Epithelial cell of prostate (primary cell): ENCODE measurements at places on chromosomes 16 and 17.

GRCh38 chr17:75130632-75131277 lies 787 bp downstream of the NT5C start:
- no peak for DNase-seq

DNA sequence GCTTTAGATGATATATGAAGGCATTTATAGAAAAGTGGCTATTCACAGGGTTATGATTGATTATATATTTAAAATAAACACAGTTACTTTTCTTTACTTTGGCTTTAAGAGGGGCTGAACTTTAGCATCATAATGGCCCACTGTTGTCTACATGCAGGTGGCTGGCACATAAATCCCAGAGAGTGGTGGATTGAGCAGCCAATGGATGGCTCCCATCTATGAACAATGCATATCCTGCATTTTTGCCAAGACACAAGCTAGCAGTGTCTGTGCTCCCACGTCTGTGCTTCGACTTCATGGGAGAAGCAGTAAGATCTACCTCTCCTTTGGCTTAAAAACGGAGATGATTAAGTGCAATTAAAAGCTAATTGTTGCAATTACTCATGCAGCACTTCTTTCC lies 373.2 kb upstream of the CDH11 start:
- no peak for DNase-seq

DNA sequence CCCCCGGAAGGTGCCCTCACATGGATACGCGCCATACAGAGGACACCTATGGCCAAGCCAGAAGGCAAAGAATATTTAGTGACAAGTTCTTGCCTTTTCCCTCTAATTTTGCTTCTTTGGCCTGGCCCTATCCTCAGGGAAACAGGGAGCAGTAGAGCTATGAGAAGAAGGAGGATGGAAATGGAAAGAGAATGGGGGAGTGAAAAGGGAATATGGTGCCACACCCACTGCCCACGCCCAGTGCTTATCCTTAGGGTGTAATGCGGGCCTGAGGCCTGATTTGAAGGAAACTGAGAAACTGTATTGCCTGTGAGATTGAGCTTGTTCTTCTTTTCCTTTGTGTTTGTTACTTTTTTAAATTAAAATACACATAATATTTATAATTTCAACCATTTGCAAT lies 255.1 kb downstream of the HS3ST3A1 start:
- no peak for DNase-seq

DNA sequence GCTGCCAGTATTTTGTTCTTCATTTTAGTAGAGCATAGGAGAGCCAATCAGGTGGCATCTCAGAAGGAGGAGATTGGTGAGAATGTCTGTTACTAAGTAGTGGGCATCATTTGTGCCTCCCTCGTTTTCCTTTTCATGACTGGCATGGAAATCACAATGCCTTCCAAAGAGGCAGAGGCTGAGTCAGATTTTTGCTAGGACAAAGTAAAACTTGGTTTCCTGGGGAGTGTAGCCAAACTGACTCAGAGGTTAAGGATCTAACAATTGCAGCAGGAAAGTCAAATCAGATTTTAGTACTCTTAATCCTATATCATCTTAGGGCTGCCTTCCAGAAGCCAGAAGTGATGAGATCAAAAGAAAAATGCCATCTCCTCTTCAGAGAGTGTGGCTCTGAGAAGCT lies 138.7 kb downstream of the ANKFN1 start:
- DNase-seq = peak; percentile 33

DNA sequence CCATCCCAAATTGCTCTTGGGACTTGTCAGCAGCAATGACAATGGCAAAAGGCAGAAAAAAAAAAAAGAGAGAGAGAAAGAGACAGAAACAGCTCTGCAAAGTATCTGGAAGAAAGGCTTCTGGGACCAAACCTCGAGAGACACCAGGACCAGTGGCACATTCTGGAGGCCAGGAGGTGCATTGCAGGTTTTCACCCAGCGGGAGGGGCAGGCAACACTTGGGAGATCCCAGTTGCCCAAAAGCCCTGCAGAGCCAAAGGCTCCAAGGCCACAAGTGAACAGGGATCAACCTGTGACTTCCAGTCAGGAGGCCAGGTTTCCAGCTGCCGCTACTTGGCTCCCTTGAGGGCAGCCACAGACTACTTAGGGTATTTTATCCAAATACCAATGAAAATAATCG lies 110.8 kb upstream of the CDH5 start:
- DNase-seq = no peak

DNA sequence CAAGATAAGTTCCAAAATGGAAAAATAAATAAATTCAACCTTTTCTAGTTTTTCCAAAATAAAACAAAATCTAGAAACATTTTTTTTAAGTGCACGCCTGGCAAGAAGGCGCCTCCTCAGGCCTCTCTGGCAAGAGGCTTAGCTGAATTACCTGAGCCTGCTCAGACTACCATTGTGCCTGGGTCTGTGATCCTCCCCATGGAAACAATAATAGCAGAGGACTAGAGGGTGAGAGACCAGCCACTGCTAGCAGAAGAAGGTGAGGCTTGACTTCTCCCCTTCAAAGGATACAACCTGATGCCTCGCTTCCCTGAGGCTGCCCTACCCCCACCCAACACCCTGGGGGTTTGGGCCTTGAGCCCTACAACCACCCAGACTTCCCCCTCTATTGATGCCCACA lies 14.8 kb downstream of the TERB1 start:
- no peak for DNase-seq

DNA sequence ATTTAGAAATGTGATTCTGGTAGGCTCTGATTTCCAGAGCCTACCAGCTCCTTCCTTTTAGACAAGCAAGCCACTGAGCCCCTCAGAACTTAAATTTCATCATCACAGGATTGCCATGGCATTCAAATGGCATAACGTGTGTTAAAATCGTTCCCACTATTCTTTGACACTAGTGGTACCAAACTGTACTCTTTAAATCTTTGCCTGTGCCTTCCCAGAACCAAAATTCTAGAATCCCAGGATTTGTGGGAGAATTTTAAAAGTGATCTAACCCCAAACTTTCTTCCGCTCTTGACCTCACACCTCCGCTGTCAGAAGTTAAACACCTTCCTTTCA lies 287 bp upstream of the INTS2 start:
- no peak for DNase-seq

GRCh38 chr16:11390573-11391495 lies 45.6 kb downstream of the RMI2 start:
- no peak for DNase-seq

DNA sequence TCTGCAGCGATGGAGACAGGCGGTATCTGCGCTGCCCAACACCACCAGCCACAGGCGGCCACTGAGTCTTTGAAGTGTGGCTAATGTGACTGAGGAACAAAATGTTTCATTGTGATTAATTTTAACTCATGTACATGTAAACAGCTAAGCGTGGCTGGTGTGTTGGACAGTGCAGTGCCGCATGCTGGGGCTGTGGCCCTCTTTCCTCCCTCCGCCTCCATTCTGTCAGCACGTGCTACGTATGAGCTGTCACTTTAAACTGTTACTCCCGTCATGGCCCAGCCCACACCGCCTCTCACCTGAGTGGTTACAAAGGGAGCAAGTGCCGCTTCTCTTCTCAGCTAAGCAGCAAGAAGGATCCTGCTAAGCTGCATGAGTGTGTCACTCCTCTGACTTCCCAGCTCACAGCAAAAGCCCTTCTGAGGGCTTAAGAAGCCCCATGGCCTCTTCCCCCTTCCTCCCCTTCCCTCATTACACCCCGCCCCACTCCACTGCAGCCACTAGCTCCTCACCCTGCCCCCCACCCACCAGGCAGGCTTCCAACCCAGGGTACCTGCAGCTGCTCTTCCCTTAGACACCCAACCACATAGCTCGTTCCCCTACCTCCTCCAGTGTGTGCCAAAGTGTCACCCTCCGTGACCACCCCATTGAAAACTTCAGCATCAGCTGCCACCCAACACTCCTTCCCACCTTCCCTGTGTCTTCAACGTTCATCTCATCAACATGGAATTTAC lies 15.0 kb downstream of the HASPIN start:
- no peak for DNase-seq

GRCh38 chr17:57721967-57722703 lies 23.0 kb downstream of the CCDC182 start:
- no peak for DNase-seq

- DNase-seq = no peak
Measured at GRCh38 chr16:10658943-10659342, 35.8 kb downstream of the TEKT5 start.

- no peak for DNase-seq
Measured at GRCh38 chr16:13634959-13635358, 285.0 kb upstream of the ERCC4 start.

DNA sequence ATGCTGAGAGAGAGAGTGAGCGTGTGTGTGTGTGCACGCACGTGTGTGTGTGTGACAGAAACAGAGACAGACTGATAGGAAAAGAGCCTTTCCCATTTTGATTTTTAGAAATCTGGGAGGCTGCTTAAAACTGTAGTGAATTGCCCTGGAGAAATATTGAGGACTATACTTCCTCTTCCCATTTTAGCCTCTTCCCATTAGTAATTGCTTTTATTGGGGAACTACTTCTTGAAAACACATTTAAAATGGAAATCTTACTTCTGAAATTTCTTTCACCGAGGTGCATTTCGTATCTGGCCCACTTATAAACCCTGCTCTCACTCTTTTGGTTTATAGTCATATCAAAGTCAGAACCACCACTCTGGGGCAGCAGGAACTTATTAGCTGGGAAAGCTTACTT lies 47.1 kb downstream of the NUP93 start:
- no peak for DNase-seq

- DNase-seq = no peak
Measured at GRCh38 chr16:10728003-10728887, 15.4 kb upstream of the NUBP1 start.

DNA sequence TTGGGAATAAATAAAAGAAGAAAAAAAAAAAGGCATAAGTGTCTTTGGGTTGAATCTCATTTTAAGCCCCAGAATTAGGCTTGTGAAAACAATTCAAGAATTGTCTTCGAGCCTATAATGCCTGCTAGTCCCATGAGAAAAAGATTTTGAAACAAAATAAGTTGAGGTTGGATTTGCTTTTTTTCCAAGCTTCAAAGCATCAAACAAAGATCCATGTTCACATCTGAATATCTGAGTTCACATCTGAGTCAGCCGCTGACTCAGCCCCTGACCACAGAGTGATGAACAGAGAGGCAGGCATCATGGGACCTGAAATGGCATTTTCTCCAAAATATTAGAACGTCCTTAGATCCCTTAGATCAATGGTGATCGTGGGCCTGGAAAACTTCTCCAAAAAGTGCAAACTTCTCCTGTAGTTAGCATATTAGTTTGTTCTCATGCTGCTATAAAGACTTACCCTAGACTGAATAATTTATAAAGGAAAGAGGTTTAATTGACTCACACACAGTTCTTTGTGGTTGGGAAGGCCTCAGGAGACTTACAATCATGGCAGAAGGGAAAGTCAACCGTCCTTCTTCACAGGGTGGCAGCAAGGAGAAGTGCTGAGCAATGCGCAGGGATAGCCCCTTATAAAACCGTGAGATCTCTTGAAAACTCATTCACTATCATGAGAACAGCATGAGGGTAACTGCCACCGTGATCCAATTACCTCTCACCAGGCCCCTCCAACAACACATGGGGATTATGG lies 294.6 kb upstream of the HSBP1 start:
- no peak for DNase-seq
